Left lung (tissue), 14 donors: ENCODE measurements at places on chromosomes 16 and 17.

GRCh38 chr16:27712251-27712711 lies 162.3 kb downstream of the KATNIP start:
- no peak for DNase-seq

GRCh38 chr16:29819506-29819905 lies 756 bp upstream of the MVP start:
- DNase-seq: no peak

GRCh38 chr17:41551365-41551764 lies 20.5 kb downstream of the KRT9 start:
- no peak for DNase-seq

GRCh38 chr16:80518436-80518835 lies 22.4 kb upstream of the DYNLRB2 start:
- DNase-seq: no peak

- DNase-seq: no peak
These were observed 24.6 kb upstream of the GRIN2A start for GRCh38 chr16:10206865-10207264.

DNA sequence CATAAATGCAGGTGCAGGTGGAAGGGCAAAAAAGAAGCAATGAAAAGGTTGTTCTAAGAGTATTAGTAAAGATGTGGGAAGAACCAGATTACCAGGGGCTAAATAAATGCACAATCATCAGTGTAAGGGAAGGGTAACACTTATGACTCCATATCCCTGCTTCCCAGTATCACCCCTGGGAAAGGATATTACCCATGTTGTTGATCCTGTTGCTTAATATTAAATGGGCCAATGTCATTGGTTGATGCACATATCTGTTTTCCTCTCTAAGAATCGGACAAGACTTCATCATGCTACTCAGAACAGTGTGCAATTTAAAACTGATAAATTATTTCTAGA lies 34.7 kb upstream of the ABCA6 start:
- no peak for DNase-seq

DNA sequence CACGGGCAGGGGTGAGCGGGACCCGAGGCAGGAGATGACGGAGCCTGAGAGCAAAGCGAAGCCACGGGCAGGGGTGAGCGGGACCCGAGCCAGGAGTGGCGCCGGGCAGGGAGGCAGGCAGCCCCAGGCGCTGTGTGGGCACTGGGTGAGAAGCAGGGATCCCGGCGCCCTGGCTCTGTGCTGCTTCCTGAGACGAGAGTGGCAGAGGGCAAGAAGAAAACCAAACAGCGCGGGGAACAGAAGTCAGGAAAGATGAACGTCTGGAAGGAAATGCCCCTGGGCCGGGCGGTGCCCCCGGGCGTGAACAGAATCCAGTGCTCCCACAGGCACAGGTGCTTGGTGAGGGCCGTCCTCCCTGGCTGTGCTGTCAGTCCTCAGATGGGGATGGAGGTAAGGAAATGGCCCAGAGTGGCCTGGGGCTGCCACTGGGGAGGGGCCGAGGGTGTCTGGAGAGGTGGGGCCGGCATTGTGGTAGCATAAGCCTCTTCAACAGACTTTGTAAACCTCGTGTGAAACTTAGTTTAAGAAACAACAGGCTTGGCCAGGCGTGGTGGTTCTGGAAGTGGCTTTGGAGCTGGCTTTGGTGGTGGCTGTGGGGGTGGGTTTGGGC lies 9.8 kb downstream of the ASPSCR1 start:
- no peak for DNase-seq

GRCh38 chr16:69508033-69508755 lies 57.6 kb upstream of the NFAT5 start:
- no peak for DNase-seq

DNA sequence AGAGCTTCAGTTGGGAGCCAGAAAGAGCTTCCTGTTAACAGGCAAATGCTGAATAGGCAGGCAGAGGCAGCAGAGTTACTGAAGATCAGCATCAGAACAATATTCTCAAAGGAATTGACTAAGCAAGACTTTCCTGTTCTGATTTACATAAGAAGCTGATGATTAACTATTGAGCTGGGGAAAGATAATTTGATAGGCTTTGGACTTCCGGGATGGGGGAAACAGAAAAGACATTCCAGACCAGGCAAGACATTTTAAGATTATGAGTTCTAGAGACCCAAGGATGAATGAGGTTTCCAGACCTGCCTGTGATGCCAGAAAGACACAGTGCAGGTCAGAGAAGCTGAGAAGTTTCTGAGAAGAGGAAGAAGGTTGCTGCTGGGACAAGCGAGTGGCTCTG lies at the start of gene CES5A:
CES5A (minus strand) TSS at position 101 of the 400 bp plus-strand sequence. CDS start 152 bp downstream, outside the sequence.
- no peak for DNase-seq

- no peak for DNase-seq
These were observed 233.8 kb upstream of the CDH11 start for GRCh38 chr16:65355706-65356105.

DNA sequence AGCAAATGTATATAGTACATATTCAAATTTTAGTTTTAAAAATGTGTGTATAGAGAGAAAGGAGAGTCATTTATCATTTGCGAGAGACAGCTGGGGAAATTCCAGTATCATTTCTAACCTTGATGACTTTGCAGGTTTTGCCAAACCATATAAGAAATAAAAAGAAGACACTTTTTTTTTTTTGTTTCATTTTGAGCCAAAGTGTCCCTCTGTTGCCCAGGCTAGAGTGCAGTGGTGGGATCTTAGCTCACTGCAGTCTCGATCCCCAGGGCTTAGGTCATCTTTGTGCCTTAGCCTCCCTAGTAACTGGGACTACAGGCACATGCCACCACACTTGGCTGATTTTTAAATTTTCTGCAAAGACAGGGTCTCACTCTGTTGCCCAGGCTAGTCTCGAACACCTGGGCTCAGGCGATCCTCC lies 38.4 kb upstream of the VWA3A start:
- DNase-seq: no peak

- DNase-seq: no peak
These were observed 5.1 kb upstream of the EVPL start for GRCh38 chr17:76032073-76032779.

DNA sequence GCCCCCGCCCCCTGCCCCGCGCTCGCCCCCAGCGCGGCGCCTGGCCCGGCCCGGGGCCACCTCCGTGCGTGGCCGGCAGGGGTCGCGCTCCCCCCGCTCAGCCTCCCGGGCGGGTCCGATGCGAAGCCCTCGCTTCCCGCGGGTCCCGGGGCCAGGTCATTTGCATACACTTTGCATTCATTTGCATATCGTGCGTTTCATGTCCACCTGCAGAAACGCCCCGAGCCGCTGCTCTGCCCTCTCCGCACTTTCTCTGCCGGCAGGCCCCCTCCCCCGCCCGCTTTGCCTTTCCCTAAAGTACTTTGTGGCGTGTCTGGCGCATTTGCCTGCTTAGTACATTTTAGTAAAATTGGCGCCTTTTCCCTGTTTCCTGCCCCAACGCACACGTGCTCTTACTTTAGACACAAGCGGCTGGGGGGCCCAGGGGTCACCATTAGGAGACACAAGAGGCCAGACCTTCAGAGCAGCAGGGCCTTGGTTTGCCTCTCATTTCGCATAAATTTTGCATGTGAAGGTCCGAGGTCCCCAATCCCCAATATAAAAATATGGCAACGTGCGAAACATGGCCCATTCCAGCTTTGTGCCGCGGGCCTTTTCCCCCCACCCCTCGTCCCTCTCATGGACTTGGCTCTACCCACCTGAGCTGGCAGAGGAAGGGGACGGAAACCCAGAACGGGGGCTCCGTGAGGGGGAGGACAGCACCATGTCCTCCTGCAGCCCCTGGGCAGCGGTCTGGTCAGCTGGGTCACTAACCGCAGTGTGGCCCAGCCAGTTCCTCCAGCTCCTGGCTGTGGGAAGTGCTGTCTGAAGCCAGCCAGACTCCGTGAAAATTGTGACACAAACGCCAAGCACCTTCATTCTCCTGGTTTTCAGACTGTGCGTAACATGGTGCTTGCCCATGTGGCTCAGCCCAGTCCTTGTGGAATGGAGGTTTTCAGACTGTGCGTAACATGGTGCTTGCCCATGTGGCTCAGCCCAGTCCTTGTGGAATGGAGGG lies 34.8 kb downstream of the CBFA2T3 start:
- DNase-seq: no peak

GRCh38 chr17:10521949-10522348 lies 3.6 kb upstream of the MYH1 start:
- DNase-seq: no peak
